ENCODE measurements at places on chromosomes 1 and 21.

DNA sequence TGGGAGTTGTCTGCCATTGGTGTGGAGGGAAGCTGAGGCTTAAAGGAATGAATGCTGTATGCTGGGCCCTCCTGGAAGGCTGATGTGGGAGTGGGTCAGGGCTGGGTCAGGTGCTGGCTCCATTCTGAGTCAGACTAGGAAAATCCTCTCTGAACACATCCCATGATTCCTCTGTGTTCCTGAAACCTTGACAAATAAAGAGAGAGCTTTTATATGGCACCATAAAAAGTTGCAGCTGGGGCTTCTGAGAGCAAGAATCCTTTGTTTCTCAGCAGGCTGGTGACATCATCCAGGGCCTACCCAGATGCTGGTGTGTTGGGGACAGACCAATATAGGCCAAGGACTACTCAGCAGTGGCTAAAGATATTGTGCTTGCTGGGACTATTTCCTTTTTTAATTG, 27.8 kb upstream of the NFASC start:
- no peak for DNase-seq

GRCh38 chr1:161020509-161021164, at the start of gene F11R:
Gene F11R, minus strand, starts transcription at chr1:161021152. Its CDS starts 79 bp downstream, at chr1:161021073.
- no peak for DNase-seq

DNA sequence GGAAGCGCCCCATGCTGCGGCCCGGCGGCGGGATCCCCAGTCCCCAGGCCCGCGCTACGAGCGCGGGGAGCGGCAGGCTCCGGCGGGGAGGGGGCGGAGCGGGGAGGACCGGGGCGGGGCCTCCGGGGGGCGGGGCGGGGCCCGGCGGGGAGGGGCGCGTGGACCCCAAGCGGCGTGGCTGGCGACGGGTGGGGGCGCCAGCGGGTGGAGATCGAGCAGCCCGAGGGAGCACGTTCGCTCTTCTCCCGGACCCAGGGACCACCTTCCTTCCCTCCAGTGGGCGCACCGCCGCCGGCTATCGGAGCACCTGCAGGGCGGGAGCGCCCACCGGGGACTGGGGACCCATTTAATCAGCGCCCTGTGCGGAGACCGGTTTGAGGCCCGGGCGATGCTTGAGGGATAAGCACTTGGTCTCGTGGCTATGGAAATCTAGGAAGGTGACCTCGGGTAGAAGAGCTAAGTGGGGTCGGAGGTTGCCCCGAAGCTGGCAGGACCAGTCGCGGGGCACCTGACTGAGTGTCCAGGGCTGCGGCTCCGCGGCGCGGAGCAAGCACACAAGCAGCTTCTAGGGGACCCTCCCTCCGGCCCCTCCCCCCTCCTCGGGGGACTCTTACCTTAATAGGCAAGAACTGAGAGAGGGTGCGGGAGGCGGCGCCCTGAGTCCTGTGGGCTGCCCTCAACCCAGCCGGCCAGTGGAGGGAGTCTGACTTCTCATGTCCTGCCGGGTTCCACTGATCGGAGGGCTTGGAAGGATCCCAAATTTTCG, at the start of gene TSPAN2:
TSPAN2 (minus strand) TSS at position 84 of the 766 bp plus-strand sequence; CDS start at position 13, 71 bp downstream.
- DNase-seq, result no peak

DNA sequence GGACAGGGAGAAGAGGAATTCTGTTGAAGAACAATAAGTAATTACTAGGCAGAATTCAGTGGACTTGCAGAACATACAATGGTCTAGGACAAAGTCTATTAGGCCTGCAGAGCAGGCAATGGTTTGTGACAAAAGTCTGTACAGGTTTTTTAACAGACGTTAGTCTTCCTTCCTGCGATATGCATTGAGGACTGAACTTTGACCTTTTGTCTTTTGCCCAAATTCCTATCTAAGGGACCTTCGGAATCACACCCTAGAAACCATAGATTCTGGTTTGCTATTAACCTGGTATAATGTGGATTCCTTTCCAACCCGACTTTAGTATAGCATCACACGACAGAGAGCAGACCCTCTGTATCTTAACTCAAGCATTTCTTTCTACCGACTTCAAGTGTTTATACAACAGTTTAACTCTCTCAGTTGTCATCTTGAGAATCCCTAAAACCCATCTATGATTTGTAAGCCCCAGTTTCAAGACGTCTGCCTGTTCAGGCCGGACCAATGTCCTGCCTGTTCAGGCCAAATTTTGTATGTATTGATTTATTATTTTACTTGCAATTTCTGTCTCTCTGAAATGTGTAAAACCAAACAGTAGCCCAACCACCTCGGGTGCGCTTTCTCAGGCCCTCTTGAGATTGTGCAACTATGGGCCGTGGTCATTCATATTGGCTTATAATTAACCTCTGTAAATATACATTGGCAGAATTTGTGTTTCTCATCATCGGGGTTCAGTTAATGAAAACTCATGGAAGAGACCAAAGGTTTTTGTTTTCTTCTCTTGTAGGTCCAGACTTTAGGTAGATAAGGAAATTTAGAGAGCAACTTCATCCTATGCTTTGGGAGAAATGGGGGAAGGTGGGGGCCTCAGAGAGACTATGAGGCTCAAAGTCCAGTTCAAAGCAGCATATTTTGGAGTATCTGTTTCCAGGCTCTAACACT, 76.9 kb upstream of the TNFSF18 start:
- DNase-seq, result no peak

DNA sequence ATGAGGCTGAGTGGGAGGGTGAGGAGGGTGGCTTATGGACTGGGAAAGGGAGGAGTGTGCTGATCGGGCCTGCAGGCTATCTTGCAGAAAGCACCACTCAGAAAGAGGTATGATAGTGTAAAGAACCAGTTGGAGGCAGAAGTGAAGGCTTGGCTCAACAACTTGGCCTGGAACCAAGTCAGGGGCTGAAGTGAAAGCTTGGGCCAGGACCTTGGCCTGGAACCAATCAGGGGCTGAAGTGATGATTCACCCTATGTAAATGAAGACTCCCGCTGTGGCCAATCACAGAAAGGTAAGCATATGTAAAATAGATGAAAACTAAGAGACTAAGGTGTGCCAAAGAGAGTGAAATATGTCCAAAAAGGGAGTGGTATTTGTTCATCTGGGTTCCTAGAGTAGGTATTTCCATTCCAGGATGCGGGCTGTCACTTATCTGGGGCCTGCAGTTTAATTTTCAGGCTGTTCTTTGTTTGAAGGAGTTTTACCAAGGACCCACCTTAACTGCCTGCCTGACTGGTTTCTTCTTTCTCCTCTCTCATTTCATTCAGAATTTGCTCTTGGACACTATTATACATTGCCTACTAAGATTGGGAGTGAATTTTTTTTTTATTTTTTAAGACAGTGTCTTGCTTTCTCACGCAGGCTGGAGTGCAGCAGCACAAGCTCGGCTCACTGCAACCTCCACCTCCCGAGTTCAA, 5.1 kb upstream of the RFX5 start:
- DNase-seq, result no peak
